Stimulated activated CD4-positive, alpha-beta T cell treated with anti-CD3 and anti-CD28 coated beads, TNF-alpha, amount 100 ng/mL, for 24 hours (primary cell): ENCODE measurements at places on chromosomes 6 and 20.

DNA sequence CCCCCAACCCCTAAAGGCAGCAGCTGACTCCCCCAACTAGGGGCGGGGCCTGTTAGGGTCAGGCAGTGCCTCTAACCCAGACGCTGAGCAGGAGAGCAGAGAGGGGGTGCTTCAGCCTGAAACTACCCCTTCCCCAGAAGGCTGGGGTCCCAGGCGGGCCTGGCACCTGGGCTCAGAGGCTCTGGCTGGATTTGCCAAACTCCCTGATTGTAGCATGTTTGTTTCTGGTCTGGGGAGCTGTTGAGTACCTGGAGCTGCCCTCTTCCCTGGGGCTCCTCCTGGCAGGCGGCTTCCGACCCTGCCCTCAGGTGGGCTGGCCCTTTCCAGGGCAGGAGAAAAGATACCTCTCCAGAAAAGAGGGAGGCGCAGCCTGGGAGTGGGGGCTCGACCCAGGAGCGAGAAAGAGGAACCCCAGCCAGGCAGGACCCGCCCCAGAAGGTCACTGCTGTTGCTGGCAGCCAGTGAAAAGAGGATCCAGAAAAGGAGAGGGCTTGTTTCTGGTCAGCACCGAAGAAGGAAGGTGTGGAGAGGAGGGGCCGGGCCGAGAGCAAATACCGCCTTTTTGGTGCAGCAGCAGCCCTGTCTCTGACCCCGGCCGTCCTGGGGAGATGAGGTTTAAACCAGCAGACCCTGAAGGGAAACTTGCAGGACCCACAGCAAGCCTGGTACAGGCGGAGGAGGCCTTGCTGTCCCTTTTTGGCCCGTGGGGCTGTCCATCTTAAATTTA is 810 bp upstream of the ABHD16B start:
- DNase-seq = no peak

- no peak for DNase-seq
Observed at GRCh38 chr6:169225887-169226286, 27.8 kb downstream of the THBS2 start.

DNA sequence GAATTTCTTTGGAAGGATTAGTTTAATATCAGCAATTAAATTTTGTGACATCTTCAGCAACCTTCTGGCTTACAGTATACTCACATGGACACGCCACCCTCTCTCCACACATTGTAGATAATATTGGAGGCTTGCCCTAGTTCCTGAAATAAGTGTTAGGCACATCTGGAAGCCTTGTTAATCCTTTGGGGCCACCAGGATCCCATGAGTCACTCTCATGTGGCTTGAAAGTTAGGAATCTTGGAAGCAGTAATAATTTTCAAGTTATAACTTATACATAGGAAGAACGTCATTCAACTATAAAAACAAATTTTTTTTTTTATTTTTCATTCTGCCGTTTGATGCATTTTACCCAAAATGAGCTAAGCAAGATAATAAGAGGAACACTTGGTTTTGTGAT is 20.5 kb downstream of the LAMA4 start:
- DNase-seq = no peak

- no peak for DNase-seq
Observed at GRCh38 chr6:78580923-78581322, 286.4 kb upstream of the IRAK1BP1 start.

- DNase-seq = no peak
Observed at GRCh38 chr6:35108309-35108885, 32.7 kb downstream of the TCP11 start.

DNA sequence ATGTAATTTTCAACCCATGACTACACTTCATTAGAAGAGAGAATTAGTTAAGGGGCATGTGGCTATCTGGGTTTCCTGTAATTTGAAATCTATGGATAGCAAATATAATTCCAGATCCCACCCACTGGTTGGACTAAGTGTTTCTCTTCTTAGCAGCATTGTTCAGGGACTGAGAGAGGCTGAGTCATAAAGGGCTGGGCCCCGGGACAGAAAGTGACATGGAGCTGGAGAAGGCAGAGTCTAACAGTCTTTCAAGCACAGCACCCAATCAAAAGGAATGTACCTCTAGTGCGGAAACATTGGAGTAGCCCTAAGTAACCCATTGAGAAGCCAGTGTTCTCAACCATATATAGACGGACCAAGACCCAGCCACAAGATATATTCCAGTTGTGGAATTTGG is 363.9 kb downstream of the DHX35 start:
- DNase-seq = no peak

DNA sequence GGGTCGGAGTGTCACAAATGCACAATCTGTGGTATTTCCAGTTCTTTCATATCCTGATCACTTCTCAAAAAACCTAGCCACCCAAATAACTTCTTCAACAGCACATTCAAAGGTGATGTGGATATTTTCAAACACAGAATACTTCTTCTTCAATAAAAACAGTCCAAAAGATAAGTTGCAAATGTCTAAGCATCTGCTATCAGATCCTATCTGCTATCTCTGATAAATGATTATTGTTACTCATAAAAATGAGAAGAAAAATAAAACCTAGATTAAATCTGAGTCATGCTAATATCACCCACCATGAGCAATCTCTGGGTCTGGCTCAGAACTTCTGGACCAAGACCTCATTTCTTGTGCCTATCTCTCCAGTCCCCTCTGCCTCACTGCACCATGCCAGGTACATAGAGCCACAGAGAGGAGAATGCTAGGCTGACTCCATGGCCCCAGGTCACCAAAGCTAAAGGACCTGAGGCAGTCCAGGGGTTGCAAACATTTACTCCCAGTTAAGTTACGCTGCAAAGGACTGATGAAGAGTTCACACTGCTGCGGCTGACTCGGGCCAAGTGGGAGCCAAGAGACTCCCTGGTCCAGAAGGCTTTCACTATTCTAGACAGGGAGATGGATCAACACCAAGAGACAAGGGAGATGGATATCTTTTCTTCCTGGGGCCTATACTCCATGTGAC is 101.4 kb downstream of the KIF13A start:
- no peak for DNase-seq

- DNase-seq = no peak
Observed at GRCh38 chr20:19232997-19233794, 20.8 kb downstream of the SLC24A3 start.

DNA sequence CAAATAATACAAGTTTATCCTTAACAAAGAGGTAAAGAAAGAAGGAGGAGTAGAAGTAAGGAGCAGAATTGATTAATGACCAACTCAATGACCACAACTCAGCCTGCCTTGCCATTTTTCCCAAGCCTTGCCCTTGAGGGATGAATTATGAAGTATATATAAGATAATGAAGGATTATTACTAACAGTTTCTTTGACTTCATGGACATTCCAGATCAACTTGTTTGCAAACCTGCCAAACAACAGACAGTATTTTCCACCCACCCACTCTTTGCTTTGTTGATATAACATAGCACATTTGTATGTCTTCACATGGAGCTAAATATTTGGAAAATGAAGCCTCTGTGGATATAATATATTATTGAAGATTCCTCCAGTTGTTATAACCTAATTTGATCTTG is 9.9 kb upstream of the C6orf141 start:
- no peak for DNase-seq

DNA sequence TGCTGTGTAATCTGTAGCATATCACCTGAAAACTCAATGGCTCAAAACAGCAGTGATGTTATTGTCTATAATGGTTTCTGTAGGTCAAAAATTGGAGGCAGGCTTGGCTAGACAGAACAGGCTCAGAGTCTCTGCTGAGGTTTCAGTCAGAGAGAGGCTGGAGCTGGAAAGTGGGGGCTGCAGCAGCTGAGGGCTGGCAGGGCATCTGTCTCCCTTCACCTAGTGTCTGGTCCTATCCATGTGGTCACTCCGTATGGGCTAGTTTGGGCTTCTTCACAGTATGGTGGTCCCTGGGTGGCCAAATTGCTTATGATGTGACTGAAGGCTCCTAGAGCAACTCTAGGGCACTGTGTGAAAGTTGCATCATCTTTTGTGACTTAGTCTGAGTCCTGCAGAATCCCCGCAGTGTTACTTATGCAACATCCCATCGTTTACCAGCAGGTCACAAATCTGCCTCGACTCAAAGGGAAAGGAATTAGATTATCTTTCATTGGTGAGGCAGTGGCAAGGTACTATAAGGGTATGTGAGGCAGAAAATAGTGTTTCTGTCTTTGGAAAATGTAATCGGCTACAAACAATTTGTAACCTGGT is 497.0 kb downstream of the EPHA7 start:
- no peak for DNase-seq

- no peak for DNase-seq
Observed at GRCh38 chr20:48952656-48953055, 31.1 kb downstream of the ARFGEF2 start.

DNA sequence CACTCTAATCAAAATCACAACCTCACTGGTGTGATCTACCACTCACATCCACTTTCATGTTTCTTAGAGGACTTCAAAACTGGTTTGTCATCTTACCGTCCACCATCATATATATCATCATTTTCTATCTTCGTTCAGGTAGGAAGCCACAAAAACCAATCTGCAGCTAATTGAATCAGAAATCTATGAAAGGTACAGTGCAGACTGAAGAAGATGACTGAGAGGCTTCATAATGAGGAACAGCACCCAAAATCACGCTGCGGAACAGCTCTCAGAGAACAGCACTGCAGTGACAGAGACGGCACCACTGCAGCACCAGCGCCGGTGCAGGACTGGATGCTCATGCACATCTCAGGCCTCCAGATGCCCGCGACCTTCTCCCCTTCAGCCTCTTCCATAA is 13.0 kb downstream of the GMDS start:
- no peak for DNase-seq

DNA sequence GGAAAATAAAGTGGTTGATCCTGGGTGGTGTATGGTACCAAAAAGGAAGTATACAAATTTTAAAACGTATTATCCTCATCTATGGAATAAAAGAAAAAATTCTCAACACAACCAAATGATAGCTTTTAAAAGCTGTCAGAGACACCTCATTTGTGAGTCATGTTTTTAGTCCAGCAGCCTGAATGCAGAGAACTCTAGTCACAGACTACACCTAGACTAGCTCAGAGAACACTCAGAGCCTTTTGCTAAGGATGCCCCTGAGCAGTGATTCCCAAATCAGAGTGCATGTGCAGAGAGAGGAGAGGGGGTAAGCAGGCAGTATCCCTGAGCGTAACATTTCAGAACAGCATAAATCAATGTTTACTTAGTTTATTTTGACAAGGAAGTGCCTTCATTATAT is 809.3 kb downstream of the HACE1 start:
- no peak for DNase-seq

GRCh38 chr6:68756454-68757375 is 121.6 kb downstream of the ADGRB3 start:
- DNase-seq = no peak

DNA sequence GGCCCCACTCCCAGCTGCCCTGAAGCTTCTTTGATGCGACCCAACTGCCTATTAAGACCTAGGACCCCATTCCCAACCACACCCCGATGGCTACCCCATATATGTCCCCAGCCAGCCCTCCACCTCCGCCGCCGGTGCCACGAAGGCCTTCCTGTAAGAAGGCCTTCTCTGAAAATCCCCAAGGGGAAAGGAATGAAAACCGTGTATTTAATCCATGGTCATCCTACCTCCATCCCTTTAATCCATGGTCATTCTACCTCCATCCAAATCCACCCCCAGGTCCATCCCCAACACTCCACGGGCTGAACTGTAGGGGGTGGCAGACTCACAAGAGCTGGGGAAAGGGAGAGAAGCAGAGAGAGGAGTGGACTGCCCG is 545 bp upstream of the VSX1 start:
- no peak for DNase-seq

GRCh38 chr6:143842461-143842901 is 657 bp upstream of the LTV1 start:
- DNase-seq = no peak

DNA sequence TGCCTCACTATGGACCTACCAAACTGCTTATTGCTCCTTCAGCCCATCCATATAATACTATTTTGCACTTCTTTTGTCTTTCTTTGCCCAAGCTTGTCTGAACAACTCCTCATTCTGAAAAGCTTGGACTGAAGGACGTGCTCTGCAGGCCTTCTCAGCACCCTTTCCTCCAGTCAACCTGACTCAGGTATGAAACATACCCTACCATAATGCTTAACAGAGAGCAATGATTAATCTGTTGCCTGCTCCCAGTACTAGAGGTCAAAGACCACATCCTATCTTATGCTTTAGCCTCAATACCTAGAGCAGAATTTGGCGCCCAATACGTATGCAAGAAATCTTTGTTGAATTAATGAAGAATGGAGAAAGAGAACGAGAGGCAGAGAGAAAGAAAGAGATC is 55.2 kb downstream of the ATXN1 start:
- no peak for DNase-seq

- DNase-seq = no peak
Observed at GRCh38 chr6:169665289-169665688, 36.5 kb downstream of the WDR27 start.

- no peak for DNase-seq
Observed at GRCh38 chr20:53494753-53495152, 98.9 kb downstream of the ZNF217 start.

GRCh38 chr6:41939848-41940758 is 1.5 kb downstream of the CCND3 start:
- DNase-seq = no peak

DNA sequence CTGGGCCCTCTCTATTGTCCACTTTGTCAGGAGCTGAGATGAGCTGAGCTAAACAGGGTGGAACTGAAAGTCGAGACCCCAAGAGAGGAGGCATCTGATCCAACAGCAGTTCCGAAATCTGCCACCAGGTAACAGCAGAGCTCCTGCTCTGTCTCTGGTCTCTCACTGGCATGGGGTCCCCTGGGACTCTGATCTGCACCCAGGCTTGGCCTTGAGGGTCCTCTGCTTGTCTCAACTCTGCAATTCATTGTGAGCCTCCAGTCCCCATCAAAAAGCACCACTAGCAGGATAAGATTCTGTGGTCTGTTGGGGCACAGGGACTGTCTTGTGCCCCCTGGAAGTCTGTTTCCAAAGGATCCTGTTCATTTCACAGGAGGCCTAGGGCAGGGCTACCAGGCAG is 62.5 kb upstream of the TOP1 start:
- DNase-seq = no peak

DNA sequence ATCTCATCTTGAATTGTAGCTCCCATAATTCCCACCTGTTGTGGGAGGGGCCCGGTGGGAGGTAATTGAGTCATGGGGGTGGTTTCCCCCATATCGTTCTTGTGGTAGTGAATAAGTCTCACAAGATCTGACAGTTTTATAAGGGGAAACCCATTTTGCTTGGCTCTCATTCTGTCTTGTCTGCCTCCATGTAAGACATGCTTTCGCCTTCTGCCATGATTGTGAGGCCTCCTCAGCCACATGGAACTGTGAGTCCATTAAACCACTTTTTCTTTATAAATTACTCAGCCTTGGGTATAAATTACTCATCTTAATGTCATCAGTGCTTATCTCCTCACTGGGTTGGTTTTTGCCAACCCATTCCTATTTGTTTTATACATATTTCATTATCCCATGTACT is 142.0 kb upstream of the GMDS start:
- DNase-seq = no peak

GRCh38 chr6:143782481-143782880 is 60.7 kb upstream of the LTV1 start:
- no peak for DNase-seq
